ENCODE measurements at places on chromosomes 2 and 18. TPM values are rescaled to one million over a fixed set of nuclear protein-coding genes. Genes with fewer than 3 reads are reported as not detected.
A peak's percentile ranks its signal among the peaks of the same experiment; 100 is the strongest.

The MFSD6 gene
- total RNA-seq = 44.9 TPM

- H3K36me3 ChIP-seq = no peaks in the 10 kb centered on the region
- H3K4me1 ChIP-seq = no peaks in the 10 kb centered on the region
- H3K27me3 ChIP-seq = no peaks in the 10 kb centered on the region
- H3K4me3 ChIP-seq = no peak overlapping the region
Measured at GRCh38 chr18:34345738-34346137, 121.0 kb upstream of the NOL4 start.

DNA sequence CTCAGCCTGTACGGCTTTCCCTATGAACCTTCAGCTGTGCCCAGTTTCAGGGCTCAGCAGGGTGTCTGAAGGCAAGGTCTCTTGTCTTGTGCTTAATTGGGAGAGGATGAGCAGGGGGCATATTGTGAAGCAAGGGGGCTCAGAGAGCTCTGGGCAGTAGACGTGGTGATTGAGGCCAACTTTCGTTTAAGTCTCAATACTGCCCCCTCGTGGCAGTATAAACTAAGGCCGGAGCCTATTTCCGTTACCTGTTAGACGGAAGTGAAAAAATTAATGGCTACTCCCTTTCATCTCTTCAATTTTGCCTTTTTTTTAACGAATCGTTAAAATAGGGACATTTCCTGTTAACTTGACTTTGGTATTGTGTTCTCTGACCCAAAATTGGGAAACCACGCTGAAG lies 193.4 kb downstream of the TDRD15 start:
- no peaks in the 10 kb centered on the region for H3K4me1 ChIP-seq
- no peak overlapping the region for H3K4me3 ChIP-seq
- H3K27me3 ChIP-seq = no peaks in the 10 kb centered on the region
- DNase-seq = no peak
- H3K27ac ChIP-seq = no peak overlapping the region

DNA sequence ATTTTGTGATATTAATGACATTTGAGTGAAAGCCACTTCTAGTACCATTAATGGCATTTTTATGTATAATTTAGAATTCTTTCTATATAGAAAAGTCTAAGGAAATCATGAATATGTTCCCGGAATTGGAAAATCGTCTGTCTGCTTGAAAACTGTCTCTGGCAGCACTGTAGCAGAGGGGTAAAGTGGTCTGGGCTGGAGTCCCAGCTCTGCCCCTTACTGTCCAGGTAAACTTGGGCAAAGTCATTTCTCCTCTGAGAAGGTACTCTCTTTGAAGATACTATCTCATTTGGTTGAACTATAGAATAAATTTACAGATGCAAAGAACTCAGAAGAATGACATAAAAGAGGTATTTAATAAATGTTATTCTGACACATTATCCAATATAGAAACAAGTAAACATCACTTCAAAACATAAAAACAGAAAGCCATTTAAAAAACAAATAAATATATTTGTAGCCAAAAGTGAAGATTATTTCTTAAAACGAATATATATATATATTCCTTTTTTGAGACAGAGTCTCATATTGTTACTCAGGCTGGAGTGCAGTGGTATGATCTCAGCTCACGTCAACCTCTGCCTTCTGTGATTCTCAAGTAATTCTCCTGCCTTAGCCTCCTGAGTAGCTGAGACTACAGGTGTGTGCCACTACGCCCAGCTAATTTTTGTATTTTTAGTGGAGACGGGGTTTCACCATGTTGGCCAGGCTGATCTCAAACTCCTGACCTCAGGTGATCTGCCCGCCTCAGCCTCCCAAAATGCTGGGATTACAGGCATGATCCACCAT lies 149.8 kb upstream of the ITGA4 start:
- no peaks in the 10 kb centered on the region for H3K36me3 ChIP-seq
- H3K27me3 ChIP-seq = no peaks in the 10 kb centered on the region
- H3K4me1 ChIP-seq = peaks cover 70% of the 10 kb centered on the region
- H3K4me3 ChIP-seq = peak overlapping the region; percentile 83
- peak overlapping the region; percentile 94 for H3K27ac ChIP-seq

DNA sequence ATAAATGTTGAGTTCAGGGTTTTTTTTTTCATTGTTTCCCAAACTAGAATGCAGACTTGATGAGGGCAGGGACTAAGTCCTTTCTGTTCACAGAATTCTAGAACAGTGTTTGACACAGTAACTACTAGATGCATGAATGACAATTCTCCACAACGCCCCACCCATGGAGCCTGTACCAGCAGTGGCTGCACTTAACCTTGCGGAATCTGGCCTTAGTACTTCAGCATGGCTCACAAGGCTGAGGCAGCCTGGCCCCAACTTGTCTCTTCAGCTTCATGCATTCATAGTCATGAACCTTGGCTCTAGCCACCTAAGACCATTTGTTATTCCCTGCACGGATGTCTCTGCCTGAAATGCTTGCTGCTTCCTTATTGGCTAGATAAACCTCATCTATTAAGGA lies 29.5 kb upstream of the MSGN1 start:
- H3K27ac ChIP-seq = no peak overlapping the region
- no peak overlapping the region for H3K4me3 ChIP-seq
- no peaks in the 10 kb centered on the region for H3K4me1 ChIP-seq
- H3K27me3 ChIP-seq = peaks cover 12% of the 10 kb centered on the region

DNA sequence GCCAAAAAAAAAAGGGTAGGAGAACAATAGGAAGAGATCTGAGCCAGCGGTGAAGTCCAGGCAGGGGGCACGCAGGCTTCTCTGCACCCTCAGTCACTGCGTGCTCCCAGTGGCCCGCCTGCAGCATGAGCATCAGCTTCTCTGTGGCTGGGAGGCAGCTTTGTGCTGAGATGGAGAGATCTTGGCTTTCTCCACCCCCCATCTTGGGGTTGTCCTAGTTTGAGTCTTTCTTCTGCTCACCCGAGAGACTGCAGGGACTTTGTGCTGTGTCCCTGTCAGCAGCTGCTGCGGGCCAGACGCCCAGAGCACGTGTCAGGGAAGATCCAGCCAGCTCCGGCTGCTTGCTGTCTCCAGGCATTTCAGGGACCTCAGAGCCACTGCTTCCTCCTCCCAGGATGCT lies 20.3 kb downstream of the TRAPPC12 start:
- peaks cover 31% of the 10 kb centered on the region for H3K36me3 ChIP-seq
- no peaks in the 10 kb centered on the region for H3K27me3 ChIP-seq
- peaks cover 23% of the 10 kb centered on the region for H3K4me1 ChIP-seq
- no peak overlapping the region for H3K27ac ChIP-seq

The CRYBA2 gene
- not detected for total RNA-seq

GRCh38 chr18:45423659-45424058 lies 191.6 kb upstream of the SLC14A2 start:
- H3K4me3 ChIP-seq = no peak overlapping the region
- DNase-seq = no peak
- no peaks in the 10 kb centered on the region for H3K4me1 ChIP-seq
- H3K27me3 ChIP-seq = peaks cover 3% of the 10 kb centered on the region
- H3K36me3 ChIP-seq = no peaks in the 10 kb centered on the region
- no peak overlapping the region for H3K27ac ChIP-seq

- H3K36me3 ChIP-seq = no peaks in the 10 kb centered on the region
- peaks cover 5% of the 10 kb centered on the region for H3K27me3 ChIP-seq
- no peak for DNase-seq
- H3K4me1 ChIP-seq = peaks cover 40% of the 10 kb centered on the region
- H3K4me3 ChIP-seq = peak overlapping the region; percentile 80
- peak overlapping the region; percentile 86 for H3K27ac ChIP-seq
Measured at GRCh38 chr2:9655441-9656269, 24.9 kb upstream of the YWHAQ start.

The PLA2R1 gene
- not detected for total RNA-seq

- H3K4me1 ChIP-seq = no peaks in the 10 kb centered on the region
- no peak overlapping the region for H3K4me3 ChIP-seq
- no peaks in the 10 kb centered on the region for H3K27me3 ChIP-seq
- H3K36me3 ChIP-seq = no peaks in the 10 kb centered on the region
Measured at GRCh38 chr18:49743117-49743567, 70.2 kb downstream of the ACAA2 start.

The MMADHC gene
- total RNA-seq = 106 TPM

DNA sequence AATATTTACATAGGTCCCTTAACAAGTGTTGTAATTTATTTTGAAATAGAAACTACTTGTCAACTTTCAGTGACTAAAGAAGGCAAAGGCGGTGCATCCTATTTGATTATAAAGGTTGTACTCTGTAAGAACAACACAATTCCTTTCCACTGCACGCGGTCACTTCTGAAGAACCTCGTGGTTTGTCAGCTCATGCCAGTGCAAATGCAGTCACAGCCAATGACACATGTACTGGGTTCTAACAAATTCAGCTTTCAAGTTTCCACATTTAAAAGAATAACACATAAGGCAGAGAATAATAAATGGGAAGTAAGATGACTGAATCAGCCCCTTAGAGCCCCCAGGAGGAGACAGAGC lies 39.7 kb downstream of the CYB5A start:
- no peak for DNase-seq
- no peaks in the 10 kb centered on the region for H3K4me1 ChIP-seq
- no peak overlapping the region for H3K4me3 ChIP-seq
- no peaks in the 10 kb centered on the region for H3K27me3 ChIP-seq

GRCh38 chr18:49042246-49042570 lies 91.4 kb upstream of the SMAD7 start:
- no peak overlapping the region for H3K27ac ChIP-seq
- no peaks in the 10 kb centered on the region for H3K27me3 ChIP-seq
- peaks cover 29% of the 10 kb centered on the region for H3K36me3 ChIP-seq
- no peak overlapping the region for H3K4me3 ChIP-seq
- no peak for DNase-seq
- H3K4me1 ChIP-seq = peaks cover 10% of the 10 kb centered on the region

The MRO gene
- total RNA-seq = not detected

The VIL1 gene
- not detected for total RNA-seq

GRCh38 chr2:239261796-239262483 lies 138.9 kb downstream of the HDAC4 start:
- H3K4me1 ChIP-seq = peaks cover 78% of the 10 kb centered on the region
- H3K27ac ChIP-seq = peak overlapping the region; percentile 78
- peaks cover 8% of the 10 kb centered on the region for H3K36me3 ChIP-seq
- no peak for DNase-seq

GRCh38 chr2:177711483-177712265 lies 319.1 kb downstream of the AGPS start:
- DNase-seq = no peak
- H3K4me1 ChIP-seq = no peaks in the 10 kb centered on the region
- H3K27me3 ChIP-seq = peaks cover 14% of the 10 kb centered on the region

DNA sequence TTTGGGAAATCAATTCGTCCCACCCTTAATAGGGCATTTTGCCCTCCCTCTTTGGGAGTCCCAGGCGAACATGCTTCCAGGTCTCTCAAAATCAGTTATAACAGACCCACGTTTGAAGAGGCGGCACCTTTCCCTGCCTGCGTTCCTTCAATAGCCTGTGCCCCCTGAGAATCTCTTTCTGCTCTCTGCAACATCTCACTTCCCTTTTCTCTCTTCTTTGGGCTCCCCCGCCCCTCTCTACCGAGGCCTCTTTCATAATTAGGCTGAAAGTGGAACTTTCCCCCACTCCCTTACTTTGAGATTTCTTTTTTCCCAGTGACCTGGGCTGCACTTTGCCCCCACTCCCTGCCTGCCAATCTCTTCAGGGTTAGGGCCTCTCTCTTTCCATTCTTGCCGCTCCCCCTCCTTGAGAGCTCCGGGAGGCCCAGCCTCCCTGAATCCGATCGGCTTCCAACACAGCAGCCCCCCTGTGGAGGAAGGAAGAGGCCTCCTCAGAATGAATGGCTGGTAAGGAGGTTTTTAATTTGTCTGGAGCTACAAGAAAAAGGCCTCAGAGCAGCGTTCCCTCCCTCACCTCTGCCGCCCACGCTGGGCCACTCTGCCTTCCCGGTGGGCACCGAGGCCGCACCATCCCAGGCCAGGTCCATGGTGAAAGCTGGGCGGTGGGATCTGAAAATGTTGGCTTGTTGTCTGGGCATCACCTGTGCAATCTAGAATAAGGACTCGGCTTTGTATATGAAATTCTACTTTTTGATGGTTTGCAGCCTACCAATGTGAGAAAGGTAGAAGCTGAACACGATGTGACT lies 162.6 kb upstream of the SIX3 start:
- no peak overlapping the region for H3K27ac ChIP-seq
- H3K4me1 ChIP-seq = peaks cover 15% of the 10 kb centered on the region
- H3K36me3 ChIP-seq = no peaks in the 10 kb centered on the region
- no peak overlapping the region for H3K4me3 ChIP-seq
- peaks cover 17% of the 10 kb centered on the region for H3K27me3 ChIP-seq

DNA sequence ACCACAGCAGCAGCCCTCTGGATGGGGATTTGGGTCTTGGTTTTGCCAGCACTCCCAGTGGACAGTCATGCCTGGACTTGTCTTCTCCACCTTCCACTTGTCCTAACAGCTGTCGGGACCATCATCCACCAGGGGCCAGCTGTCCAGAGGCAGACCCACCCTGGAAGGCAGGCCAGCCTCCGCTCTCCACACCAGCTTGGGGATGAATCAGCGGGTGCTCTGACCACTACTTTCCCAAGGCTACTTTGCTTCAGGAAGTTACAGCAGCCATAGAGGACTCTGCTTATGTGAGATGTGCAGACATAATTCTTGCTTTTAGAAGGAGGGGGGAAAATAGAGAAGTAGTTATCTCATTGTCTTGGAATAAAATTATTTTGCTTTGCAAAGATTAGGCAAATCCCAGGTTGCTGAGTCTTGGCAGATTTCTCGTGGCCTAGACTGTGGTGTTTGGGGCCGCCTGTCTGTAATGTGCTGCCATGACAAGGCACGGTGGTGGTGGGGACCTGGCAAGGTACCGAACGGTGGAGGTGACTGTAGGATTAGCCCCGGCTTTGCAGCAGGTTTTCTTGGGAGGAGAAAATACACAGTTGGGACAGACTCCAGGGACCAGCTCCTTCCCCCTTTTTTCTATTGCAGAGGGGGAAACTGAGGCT lies 148.7 kb downstream of the AGAP1 start:
- H3K27ac ChIP-seq = no peak overlapping the region
- DNase-seq = no peak
- no peaks in the 10 kb centered on the region for H3K4me1 ChIP-seq
- H3K27me3 ChIP-seq = peaks cover 18% of the 10 kb centered on the region
- no peak overlapping the region for H3K4me3 ChIP-seq
- H3K36me3 ChIP-seq = no peaks in the 10 kb centered on the region

- DNase-seq = no peak
- no peaks in the 10 kb centered on the region for H3K36me3 ChIP-seq
- no peaks in the 10 kb centered on the region for H3K27me3 ChIP-seq
Measured at GRCh38 chr18:60966876-60967275, 366.4 kb upstream of the CDH20 start.

- no peak overlapping the region for H3K4me3 ChIP-seq
- peaks cover 4% of the 10 kb centered on the region for H3K27me3 ChIP-seq
- DNase-seq = no peak
Measured at GRCh38 chr2:191263050-191263449, 17.8 kb downstream of the MYO1B start.

DNA sequence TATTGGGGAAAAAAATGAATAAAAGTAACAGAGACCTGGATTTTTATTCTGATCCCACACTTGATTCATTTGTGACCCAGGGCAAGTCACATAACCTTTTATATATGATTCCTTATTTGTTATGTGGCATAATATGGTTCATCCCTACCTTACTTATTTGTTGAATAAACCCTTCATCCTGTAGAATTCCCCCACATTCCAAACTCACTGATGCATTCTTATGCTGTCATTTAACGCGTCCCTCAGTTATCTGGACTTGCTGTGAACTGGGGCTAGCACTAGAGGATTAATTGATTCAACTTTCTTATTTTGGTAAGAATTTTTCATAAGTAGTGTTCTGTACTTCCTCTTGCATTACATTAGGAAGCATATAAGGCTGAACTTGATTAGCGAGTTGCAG lies 384.7 kb upstream of the RAB12 start:
- no peaks in the 10 kb centered on the region for H3K27me3 ChIP-seq
- no peaks in the 10 kb centered on the region for H3K36me3 ChIP-seq
- H3K27ac ChIP-seq = no peak overlapping the region
- no peaks in the 10 kb centered on the region for H3K4me1 ChIP-seq
- no peak for DNase-seq

All from natural killer cell treated with Interleukin-12 subunit alpha and Interleukin-12 subunit beta and Interleukin-15 and Interleukin-18, amount 100 ng/mL, for 72 hours (primary cell).